Hematopoietic multipotent progenitor cell treated with erythropoietin and hydrocortisone succinate and interleukin-3 and kit ligand, for 6 days (in vitro differentiated cells): ENCODE measurements at places on chromosomes 11 and 22.

DNA sequence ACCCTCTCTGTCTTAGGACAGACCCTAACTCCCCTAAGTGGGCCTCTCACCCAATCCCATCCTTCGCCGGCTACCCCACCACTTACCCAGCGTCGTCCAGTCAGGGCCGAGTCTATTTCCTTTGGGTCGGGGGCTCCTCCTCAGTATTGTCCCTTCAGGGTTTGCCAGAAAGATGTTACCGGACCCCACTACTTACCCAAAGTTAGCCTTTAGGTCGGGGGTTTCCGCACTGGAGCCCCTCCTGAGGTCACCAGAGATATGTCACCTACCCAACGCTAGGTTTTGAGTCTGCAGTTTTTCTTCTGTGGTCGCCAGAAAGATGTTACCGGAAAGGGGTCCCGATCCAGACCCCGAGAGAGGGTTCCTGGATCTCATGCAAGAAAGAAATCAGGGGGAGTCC, 17.9 kb upstream of the B4GALNT4 start:
- DNase-seq: no peak

GRCh38 chr11:72482211-72482812, 48.0 kb upstream of the CLPB start:
- peak; percentile 89 for DNase-seq

GRCh38 chr11:116356451-116356850, 416.3 kb downstream of the BUD13 start:
- no peak for DNase-seq

DNA sequence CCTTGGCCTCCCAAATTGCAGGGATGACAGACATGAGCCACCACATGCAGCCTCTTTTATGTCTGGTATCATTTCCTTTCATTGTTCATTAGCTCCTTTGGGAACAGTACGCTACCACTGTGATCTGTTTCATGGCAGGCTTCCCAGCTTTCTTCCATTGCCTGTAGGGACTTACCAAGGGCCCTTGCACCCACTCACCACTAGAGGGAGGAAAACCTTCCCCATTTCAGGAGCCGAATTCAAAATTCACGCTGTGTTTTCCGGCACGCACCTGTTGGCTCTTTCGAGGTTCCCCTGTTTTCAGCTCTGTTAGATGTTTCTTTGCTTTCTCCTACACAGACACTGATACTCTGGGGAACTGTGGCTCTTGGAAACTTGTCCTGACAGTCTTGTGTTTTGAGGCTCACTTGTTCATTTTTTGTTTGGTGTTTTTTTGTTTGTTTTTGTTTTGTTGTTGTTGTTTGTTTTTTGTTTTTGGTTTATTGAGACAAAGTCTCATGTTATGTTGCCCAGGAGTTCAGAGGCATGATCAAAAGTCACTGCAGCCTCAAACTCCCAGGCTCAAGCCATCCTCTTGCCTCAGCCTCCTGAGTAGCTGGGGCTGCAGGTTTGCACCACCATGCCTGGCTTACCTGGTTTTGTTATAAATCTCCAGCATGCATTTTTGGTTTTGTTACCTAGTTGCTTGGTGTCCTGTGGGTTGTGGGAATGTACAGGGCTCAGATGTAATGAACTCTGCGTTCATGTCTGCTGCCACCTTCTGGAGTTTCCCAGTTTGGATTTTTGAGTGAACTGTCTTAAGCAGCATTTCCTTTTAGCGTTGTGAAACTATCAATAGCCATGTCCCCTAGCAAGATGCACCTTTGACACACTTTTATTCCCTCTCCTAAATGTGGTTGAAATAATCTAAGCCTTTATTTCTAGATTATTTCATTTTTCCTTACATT, 2.3 kb downstream of the KRTAP5-11 start:
- DNase-seq: peak; percentile 76
